ENCODE measurements at places on chromosomes 3 and 15.

GRCh38 chr3:178826435-178827123 is 245.0 kb downstream of the ZMAT3 start:
- DNase-seq, result no peak

DNA sequence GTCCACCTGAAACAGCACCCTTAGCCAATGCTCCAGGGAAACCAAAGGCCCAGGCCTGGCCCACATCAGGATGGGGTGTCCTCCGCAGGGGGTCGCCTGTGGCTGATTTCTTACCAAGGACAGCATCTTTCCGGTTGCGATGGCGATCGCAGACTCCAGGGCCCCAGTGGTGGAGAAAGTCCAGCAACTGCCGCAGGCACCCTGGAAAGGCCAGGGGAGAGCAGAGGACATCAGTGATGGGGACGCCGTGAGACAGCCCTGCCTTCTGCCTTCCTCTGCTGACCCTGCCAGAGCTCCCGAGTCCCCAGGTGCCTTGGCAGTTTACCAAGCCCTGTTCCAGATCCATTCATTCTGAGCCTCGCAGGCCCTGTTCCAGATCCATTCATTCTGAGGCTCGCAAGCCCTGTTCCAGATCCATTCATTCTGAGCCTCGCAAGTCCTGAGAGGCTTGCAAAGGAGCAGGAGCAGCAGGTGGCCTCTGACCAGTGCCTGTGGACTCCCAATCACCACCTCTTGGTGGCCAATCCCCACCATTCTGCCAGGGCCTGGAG is 12.5 kb downstream of the CTSH start:
- DNase-seq, result no peak

DNA sequence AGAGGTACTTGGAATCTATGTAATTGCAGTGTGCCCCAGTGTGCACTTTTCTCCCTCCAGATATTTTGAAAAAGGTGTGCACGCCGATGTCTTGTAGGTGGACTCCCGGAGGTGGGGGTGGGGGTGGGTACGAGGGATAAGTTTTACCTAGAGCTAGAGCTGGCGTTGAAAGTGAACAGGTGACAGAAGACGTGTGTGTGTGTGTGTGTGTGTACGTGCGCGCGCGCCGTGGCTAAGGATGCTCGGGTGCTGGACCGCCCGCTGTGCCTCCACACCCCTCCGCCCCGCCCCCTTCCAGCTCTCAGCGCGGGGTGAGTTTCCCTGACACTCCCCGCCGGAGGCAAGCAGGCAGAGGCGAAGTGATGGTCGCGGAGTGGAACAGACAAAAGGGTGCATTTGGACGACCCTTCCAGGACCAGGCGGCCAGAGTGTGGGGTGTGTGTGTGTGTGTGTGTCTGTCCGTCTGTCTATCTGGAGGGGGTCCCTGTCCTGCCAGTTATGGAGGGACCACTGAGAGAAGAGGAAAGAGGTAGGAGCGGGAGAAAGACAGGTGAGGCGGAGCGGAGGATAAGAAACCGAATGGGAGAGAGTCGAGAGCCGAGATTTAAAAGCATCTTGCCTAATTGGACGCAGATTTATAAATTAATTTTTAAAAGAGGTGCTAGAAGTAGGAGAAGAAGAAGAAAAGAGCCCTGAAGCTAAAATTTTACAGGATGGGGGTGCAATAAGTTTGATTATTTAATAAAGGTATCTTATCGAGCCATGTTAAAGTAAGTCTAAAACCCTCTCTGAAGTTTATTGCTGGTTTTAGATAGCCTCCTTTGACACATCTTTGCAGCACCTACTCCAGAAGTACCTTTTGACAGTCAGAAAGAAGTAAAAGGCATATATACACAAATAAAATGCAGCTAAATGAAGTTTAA is 335.8 kb upstream of the THRB start:
- no peak for DNase-seq

DNA sequence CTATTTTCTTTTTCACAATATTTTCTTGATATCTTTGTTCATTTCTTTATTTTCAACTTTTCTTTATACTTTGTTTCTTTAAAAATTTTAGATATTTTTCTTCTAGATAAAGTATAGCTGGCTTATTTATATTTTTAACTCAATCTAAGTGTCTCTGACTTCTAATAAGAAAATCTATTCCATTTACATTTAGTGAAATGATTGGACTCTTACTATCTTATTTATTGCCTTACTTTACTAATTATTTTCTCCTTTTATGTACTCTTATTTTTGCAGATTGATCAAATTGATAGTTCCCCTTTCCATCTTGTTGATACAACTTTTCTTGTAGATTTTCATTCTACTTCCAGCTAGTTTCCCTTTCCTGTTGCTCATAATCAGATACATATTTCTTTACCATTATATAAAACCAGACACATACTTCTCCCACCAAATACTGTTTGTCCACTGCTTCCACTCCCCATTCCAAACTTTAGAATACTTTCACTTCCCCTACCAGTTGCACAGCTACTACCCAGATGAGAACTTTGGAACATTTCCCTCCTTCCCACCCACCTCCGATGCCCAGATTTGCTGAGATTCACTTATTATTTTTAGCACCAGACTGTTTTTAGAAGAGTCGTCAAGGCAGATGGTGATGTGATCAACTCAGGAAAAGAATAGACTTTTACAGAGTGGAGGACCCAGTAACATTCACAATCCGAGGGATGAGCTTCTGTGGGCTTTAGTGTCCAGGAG is 151.5 kb downstream of the LIPC start:
- no peak for DNase-seq

DNA sequence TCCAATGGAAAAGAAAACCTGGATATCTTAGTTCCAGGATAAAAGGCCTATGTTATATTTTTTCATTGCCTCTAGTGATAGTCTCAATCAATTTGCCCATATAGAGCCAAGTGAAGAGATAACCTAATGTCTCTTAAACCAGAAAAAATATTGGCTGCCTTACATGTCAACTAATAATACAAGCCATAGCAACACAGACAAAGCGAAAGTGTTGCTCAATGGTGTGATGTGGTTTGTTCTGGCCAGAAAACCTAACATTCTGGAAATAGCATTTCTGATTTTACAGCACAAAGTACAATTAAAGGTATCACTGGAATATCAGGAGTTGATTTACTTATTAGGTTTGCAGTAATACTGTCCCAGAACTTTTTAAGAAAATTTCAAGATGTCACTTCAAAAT is 101.5 kb downstream of the ATP8B4 start:
- no peak for DNase-seq

DNA sequence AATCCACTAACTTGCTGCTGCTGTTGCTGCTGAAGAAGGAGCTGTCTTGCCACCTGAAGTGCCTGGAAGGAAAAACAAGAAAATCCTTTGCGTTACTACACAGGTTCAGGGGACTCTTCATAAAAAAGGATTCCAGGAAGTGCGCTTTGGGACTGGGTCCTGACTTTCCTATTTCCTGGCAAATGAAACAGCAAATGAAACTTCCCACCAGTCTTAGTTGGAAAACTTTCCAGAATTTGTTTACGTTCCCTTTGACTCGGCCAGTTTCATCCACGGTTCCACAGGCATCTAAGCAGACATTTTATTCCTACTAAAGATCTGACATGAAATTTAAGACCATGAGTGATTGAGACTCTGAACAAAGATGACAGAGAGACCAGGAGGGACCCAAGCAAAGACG is 471.0 kb downstream of the FOXP1 start:
- DNase-seq, result no peak

GRCh38 chr15:28191832-28192231 is 92.7 kb upstream of the OCA2 start:
- no peak for DNase-seq

DNA sequence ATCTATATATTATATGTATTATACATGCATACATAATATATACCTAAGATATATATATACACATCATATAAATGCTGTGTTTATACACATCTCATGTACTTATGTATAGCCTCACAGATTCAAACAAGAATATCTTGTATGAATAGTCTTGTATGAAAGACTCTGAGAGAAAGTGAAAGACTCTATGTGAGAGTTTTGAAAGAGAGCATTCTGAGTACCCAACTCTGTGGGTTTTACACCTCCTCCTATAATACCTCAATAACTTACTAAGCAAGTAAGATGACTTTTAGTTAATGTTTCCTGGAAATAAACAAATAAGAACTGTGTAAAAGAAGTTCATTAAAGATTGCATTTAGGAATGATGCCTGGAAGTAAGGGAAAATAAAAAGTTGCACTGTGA is 108.1 kb upstream of the GMNC start:
- no peak for DNase-seq

DNA sequence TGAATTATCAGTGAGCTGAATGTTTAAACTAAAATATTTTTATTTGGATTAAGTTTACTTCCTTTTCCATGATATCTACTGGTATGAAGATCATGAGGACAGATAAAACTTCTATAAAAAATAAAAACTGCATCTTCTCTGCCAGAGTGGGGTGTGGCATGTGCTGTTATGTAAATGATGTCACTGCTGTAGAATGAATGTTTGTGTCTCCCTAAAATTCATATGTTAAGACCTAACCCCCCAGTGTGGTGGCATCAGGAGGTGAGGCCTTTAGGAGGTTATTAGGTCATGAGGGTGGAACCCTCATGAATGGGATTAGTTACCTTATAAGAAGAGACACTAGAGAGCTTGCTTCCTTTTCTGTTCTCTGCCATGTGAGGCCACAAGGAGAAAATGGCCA is 178.7 kb upstream of the DPH6 start:
- no peak for DNase-seq

GRCh38 chr3:10533737-10534023 is 28.3 kb upstream of the ATP2B2 start:
- no peak for DNase-seq

GRCh38 chr3:45864760-45865519 is 21.4 kb upstream of the CCR9 start:
- peak; percentile 21 for DNase-seq

- no peak for DNase-seq
Observed at GRCh38 chr15:40118473-40118872, 9.8 kb upstream of the BMF start.

- DNase-seq, result no peak
Observed at GRCh38 chr3:131077904-131078303, 51.2 kb downstream of the NEK11 start.

- DNase-seq, result no peak
Observed at GRCh38 chr3:140883428-140884040, 58.1 kb upstream of the SLC25A36 start.

GRCh38 chr3:128052595-128053351 is 536 bp downstream of the SEC61A1 start:
- no peak for DNase-seq

GRCh38 chr3:150583028-150583427 is 20.1 kb upstream of the SELENOT start:
- DNase-seq, result no peak

GRCh38 chr3:72579191-72579580 is 269.1 kb downstream of the SHQ1 start:
- DNase-seq, result no peak

- no peak for DNase-seq
Observed at GRCh38 chr3:178472941-178473340, 63.3 kb upstream of the KCNMB2 start.

DNA sequence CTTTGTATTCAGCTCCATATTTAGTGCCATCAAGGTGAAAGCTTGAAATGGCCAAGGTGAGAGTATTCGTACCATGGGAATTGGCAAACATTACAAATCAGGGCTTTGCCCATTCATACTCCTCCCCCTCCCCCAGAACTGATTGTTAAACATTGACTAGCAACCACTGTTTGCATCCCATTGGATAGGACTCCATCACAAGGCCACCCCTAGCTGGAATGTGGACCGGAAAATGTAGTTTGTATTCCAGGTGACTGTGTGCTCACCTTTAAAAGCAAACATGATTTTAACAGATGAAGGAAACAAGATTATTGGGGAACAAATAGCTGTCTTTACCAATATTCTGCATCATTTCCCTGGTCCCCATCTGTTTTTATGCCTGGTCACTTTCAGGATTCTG is 14.1 kb downstream of the ST3GAL6 start:
- DNase-seq, result no peak

DNA sequence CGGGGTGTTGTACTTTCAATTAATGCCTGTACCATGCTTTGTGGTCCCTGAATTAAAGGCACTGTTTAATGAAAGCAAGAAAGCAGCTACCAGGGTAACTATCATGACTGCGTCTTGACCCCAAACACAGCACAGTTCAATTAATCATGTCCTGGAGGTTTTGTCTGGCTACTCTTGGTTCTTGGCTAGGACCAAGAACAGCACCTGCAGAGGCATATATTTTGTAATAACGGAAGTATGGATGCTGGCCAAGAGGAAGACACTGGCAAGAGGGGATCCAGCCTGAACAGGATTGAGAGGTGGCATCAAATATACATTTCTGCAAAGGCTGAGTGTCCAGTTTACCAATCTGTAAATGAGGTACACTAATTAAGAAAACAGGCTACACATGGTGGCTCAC is 119.9 kb downstream of the FOXP1 start:
- no peak for DNase-seq

- DNase-seq, result no peak
Observed at GRCh38 chr3:12345141-12345561, 56.3 kb downstream of the PPARG start.

GRCh38 chr3:147397155-147397874 is 9.0 kb downstream of the ZIC4 start:
- DNase-seq, result no peak

GRCh38 chr3:4841776-4842440 is 137.3 kb upstream of the BHLHE40 start:
- no peak for DNase-seq

GRCh38 chr15:25368850-25369249 is 70.0 kb downstream of the UBE3A start:
- DNase-seq, result no peak

GRCh38 chr3:100008081-100008698 is 106.1 kb downstream of the FILIP1L start:
- DNase-seq, result no peak

DNA sequence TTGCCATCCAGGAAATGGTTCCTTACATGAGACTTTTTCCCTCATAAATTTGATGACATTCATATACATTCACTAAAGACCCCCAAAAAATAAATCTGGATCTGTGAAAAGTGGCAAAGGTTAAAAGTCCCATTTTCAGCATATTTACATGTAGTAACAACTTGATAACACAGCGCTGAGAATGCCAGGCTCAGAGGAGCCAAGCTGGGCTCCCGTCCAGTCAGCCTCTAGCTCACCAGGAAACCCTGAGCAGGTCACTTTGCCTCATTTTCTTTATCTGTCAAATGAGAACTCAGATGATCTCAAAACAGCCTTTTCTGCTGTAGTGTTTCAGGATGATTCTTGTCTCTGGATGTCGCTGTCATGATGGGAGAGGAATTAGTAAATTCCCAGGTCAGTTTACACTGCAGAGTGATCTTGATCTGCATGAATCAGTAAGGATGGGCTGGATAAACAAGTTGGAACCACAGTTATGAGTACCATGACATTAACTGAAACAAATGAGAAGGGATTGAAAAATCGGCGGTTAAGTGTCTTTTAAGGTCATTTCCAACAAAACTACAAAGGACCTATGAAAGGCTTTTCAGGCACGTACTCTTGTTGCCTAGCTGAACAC is 82.8 kb downstream of the PPARG start:
- DNase-seq, result no peak
